T-helper 2 cell (primary cell): ENCODE measurements at places on chromosomes 4 and X.

DNA sequence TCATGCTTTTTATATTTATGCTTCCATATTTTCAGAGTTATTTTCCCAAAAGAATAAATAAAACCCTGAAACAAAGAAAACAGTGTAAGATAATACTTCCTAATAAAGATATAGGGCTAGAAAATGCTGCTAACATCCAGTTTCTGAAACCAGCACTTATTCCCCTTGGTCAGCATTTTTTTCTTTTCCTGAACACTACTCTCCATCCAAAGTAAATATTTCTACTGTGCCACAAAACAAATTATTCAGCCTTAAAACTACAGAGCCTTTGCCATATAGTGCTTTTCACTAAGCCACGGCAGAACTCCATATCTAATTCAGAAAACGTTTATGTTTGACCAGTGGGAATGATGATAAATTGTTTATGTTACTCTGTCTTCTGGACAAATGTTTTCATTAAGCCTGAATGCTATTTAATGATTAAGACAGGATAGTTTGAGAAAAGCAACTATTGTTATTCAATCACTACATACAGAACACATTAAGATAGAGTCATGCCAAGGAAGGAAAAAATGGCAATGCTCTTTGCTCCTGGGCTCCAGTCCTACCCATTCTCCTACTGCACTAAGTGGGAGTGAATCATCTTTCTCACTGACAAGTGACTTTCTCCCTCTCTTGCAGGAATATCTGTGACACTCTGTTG is 723.9 kb downstream of the FAT4 start:
- no peak for DNase-seq

DNA sequence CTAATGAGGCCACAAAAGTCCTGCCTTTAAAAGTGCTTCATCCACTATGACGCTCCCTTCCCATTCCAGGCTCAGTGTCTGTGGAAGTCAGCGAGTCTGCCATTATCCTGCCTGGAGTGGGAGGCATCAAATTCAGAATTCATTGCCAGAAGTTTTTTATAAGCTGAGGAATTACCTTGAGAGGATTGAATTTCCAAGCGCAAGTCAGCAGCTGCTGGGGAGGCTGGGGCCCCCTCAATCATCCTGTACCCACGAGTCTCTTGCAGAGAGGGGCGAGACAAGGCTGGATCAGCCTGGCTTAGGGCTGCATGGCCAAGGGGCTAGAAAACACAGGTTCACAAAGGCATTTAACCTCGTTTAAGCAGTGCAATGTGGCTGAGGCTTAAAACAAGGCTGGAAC is 170.5 kb upstream of the NOCT start:
- no peak for DNase-seq

GRCh38 chr4:44716597-44716996 is 9.8 kb downstream of the GNPDA2 start:
- DNase-seq, result no peak

DNA sequence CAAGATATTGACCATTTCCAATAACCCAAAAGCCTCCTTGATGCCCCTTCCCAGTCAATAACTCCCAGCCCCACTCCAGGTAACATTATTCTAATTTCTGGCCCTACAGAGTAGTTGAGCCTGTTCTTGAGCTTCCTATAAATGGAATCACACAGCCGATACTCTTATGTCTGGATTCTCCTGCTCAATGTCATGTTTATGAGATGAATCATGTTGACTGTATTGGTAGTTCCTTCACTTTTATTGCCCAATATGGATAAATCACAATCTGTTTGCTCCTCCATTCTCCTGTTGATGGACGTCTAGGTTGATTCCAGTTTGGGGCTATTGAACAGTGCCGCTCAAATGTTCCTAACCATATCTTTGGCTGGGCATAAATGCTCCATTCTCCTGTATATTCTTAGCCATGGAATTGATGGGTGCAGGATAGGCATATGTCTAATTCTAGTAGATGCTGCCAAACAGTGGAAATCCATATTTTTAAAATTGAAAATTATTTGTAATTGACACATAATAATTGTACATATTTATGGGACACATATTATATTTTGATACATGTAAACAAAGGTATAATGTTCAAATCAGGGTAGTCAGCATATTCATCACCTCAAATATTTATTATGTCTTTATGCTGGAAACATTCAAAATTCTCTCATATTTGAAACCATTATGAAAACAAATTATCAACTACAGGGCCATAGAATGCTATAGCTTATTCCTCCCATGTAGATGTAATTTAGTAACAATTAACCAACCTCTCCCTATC is 40.5 kb upstream of the SLC2A9 start:
- no peak for DNase-seq

- DNase-seq, result no peak
These were observed 48.6 kb downstream of the ACOX3 start for GRCh38 chr4:8391972-8392371.

- no peak for DNase-seq
These were observed 163.1 kb upstream of the FAT1 start for GRCh38 chr4:186886759-186887158.

DNA sequence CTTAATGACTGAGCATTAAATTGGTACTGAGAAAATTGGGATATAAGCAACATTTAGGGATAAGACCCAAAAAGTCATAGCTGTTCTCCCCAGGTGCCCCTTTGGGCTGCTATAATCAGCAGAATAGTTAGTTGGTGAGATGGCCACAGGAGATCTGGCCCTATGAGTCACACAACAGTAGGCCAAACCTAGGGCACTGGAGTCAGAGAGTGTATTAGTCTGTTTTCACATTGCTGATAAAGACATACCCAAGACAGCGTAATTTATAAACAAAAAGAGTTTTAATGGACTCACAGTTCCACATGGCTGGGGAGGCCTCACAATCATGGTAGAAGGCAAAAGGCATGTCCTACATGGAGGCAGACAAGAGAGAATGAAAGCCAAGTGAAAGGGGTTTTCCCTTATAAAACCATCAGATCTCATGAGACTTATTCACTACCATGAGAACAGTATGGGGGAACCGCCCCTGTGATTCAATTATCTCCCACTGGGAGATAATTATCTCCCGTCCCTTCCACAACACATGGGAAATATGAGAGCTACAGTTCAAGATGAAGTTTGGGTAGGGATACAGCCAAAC is 338.3 kb upstream of the NR3C2 start:
- DNase-seq, result no peak

- DNase-seq, result peak; percentile 30
These were observed 38.5 kb upstream of the POU3F4 start for GRCh38 chrX:83469551-83469950.

GRCh38 chrX:105267167-105267566 is 46.7 kb upstream of the TEX13A start:
- DNase-seq, result no peak

DNA sequence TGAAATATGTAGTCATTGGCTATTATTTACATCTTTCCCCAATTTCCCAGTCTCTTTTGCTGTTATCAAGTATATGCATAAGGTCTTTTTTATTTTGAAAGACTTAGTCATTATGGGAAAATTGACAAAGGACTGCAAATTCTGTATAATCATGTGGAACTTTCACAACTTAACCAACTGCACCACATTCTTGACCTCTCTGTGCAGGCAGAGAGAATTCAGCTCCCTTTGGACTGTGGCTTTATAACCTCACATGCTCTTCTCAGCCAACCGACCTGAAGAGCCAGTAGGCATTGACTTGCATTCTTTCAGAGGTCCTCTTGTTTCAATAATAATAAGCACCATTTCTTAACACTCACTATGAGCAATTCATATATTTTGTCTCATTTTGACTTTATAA is 66.9 kb downstream of the ANXA3 start:
- no peak for DNase-seq

GRCh38 chrX:13404364-13404763 is 84.5 kb upstream of the ATXN3L start:
- DNase-seq, result no peak

DNA sequence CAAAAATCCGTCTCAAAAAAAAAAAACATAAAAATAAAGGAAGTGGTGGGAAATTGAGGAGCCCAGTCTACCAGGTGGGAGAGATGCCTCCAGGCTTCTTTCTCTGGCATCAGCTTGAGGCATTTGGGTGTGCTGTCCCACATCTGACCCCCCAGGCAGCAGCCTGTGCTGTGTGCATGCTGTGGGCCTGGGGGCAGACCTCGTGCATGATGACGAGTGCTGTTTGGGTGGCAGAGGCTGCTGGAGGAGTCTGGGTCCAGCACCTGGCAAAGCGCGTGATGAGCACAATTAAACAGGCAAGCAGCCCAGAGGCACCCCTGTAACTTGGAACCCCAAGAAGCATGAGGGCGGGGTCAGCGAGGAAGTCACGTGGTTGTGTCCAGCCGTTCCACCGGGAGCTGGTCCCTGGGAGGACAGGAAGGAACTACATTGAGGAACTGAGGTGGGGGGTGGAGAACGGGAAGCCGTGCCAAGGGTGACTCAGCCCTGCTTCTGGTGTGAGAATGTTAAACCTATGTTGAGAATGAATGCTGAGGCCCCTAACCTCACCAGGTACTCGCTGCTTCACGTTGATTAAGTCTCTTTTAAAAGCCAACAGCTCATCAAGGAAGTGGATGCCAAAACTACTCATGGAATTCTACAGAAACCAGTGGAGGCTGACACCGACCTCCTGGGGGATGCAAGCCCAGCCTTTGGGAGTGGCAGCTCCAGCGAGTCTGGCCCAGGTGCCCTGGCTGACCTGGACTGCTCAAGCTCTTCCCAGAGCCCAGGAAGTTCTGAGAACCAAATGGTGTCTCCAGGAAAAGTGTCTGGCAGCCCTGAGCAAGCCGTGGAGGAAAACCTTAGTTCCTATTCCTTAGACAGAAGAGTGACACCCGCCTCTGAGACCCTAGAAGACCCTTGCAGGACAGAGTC is 6.1 kb downstream of the TACC3 start:
- DNase-seq, result no peak

DNA sequence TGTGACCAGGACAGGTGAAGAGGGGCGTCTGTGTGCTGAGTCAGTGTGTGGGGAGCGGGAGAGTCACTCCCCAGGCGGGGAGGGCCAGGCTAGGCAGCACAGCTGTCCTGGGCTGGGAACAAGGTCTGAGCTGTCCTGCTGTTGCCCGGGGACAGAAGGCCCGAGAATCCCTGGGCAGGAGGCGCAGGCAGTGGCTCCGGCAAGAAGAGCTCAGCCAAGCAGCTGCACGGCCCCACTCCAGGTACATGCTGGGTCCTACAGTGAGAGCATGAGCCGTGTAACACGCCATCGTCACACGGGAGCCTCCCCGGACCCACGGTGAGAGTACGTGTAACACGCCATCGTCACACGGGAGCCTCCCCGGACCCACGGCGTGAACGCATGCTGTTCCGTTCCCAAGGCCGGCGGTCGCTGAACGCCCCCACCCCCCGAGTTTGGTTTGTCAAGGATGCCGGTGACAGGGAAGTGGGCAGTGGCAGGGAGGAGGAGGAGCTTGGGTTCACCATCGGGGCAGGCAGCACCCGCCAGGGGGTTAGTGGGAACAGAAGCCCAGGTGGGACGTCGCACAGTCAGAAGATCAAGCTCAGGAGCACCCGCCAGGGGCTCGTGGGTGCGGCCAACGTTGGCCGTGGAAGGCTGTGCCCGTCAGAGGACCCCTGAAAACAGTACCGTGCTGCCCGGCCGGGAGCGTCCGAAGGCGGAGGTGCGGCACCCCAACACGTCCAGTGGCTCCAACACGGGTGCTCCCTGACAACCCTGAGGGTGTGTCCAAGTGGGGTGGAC is 15.6 kb downstream of the PPP2R3B start:
- DNase-seq, result no peak

DNA sequence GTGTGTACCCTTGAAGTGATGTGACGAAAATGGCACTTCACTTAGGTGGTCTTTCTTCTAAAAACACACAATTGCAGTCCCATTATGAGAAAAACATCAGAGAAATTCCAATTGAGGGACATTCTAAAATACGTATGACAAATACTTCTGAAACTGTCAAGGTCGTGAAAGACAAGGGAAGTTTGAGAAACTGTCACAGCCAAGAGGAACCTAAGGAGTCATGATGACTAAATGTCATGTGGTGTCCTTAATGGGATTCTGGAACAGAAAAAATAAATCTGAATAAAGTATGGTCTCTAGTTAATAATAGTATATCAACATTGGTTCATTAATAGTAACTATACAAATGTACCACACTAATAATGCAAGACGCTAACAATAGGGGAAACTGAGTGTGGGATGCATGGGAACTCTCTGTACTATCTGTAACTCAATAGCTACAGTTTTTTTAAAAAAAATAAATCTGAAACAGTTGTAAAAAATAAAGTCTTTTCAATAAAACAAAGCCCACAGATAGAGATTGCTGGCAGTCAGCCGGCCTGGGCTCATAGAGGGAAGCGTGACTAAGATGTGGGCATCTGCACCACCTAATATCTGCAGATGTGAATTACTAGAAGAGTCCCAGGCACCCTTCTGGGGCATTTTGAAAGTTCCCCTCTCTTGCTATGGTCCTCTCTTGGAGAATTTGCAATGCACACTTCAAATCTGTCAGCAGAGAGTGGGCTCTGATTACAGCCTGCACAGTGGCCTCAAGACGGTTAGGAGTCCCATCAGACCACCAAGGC is 47.6 kb downstream of the MID1IP1 start:
- no peak for DNase-seq

DNA sequence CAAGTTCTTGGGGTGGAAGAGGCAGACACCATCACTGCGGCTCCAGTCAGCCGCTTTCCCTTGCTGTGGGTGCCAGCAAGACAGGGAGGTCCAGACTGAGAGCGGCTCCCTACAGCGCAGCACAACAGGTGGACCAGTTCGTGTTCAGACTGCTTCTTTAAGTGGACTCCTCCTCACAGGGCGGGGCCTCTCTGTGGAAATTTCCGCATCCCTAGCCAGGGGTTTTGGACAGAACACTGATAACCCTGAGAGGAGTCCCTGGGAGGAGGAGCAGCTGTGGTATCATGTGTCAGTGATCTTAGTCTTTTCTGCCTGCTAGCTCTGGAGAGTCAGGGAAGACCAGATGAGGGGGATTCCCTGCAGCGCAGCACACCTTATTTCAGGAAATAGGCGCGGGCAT is 48.5 kb downstream of the MAGEC2 start:
- no peak for DNase-seq

- no peak for DNase-seq
These were observed 36.6 kb downstream of the TMEM156 start for GRCh38 chr4:38995660-38996005.

- no peak for DNase-seq
These were observed 91.1 kb upstream of the ANKRD50 start for GRCh38 chr4:124803641-124804040.

DNA sequence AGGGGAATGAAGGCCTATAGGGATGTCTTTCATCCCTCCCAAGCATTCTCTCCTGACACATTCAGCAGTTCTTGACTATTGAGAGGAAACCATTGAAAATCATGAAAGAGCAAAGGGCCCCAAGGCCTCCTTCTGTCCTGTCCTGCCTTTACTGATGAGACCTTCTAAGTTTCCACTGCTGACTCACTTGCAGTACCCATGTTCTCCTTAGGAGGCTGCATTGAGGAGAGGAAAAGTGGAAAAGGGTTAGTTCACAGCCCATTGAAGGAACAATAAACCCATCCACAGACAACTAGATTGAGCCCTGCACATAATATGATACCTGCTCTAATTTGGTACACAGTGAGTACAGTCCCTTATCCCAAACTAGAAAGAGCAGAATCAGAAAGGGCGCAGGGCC is 115.1 kb upstream of the PNPLA4 start:
- no peak for DNase-seq
